NCI-H2171 (cell line): ENCODE measurements at places on chromosomes 13 and 19.

DNA sequence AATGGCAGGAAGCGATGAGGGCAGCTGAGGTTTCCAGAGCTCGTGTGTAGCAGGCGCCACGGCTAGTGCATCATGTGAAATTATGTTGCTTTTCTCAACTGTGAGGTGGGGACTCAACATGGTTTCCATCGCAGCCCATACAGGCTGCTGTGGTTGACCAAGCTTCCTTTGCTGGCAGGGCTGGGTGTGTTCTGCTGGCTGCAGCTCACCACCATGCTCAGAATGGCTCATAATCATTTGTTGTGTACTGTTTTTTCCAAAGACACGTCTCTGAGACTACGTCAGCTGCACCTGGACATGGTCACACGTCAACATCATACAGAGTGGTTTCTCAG is 16.1 kb upstream of the RASA3 start:
- DNase-seq: no peak

DNA sequence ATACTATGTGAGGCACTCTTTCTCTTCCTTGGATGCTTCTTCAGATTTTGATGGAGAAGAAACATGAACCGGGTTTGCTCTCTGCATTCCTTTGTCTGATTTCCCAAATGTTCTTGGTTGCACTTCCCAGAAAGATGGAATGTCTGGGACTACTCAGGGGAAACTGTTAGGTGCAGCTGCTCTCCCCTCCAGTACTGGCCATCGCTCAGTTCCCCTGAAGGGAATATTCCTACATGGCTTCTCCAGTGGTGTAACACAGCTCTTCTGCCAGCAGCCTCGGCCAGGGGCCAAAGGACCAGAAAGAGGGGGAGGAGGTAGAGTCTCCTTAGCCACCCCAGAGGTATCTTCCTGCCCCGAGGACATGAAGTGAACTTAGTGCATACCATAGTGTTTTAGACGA is 33.5 kb upstream of the SPRY2 start:
- DNase-seq: no peak

DNA sequence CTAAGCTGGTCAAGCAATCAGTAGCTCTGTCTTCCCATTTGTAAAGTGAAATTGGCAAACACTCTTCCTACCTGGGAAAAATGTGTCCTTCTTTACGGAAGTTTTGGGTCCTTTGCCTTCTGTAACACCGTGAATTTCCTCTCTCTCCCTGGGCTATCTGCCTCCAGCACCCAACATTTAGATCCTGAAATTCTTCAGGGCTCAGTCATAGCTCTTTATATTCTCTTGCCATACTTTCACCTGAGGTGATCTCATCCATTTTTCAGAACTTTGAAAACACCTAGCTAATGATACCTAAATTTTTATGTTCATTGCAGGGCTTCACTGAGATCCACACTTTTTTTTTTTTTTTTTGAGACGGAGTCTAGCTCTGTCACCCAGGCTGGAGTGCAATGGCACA is 1042.2 kb downstream of the DIAPH3 start:
- no peak for DNase-seq

DNA sequence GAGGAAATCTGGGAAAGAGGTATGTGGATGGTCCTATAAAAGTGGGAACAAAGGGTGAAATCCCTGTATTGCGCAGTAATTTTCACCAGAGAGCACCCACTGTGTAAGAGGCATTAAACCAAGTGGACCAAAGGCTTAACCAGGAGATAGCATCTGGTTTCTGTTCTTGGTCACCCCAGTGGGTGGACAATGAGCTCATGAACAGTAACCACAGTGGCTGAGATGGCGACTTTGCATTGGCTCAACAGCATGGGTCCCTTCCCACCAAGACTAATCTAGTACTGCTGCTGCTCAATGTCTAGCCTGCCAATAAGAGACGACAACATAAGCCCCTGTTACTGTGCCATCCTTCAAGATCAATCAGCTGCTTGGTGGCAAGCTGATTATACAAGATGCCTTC is 36.6 kb downstream of the CCDC169 start:
- no peak for DNase-seq
